ENCODE measurements at places on chromosomes 5 and 9. TPM values are rescaled to one million over a fixed set of nuclear protein-coding genes. Genes with fewer than 3 reads are reported as not detected.

GRCh38 chr9:75146229-75146628 lies 57.9 kb downstream of the OSTF1 start:
- peaks cover 83% of the 10 kb centered on the region for H3K4me1 ChIP-seq
- no peak overlapping the region for H3K27ac ChIP-seq
- H3K4me3 ChIP-seq = no peak overlapping the region
- DNase-seq = no peak
- H3K27me3 ChIP-seq = no peaks in the 10 kb centered on the region

Gene GABRA6
- not detected for total RNA-seq

Gene EFNA5
- not detected for total RNA-seq

DNA sequence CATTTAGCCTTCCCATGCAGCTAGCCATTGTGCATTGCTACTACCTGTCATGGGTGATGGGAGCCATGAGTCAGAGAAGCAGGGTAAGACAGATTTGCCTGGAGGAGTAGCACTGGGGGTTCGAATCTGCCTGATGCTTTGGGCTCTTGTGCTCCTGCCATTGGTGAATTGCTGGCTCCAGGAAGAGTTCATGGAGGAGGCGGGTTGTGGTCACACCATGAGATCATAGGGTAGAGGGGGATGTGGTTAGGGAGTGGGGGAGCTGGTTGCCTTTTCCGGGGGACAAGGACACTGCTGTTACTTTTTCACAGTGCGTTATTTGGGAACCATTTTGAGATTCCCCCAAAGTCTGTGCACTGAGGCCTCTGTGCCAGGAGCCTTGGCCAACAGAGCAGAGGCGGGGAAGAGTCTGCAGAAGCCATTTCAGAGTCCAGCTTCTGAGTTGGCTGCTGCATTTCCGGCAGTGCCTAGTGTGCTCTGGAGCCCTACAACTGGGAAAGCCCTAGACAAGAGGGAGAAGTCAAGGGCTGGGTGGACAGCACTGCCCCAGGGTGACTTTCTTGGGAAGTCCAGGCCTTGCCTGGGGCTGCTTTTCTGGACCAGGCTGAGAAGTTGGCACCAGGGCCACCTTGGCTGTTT lies 6.2 kb downstream of the ANGPTL2 start:
- peaks cover 38% of the 10 kb centered on the region for H3K4me1 ChIP-seq
- H3K36me3 ChIP-seq = peaks cover 4% of the 10 kb centered on the region
- peaks cover 6% of the 10 kb centered on the region for H3K27me3 ChIP-seq
- peak; percentile 58 for DNase-seq
- H3K27ac ChIP-seq = peak overlapping the region; percentile 74
- peak overlapping the region; percentile 45 for H3K4me3 ChIP-seq

DNA sequence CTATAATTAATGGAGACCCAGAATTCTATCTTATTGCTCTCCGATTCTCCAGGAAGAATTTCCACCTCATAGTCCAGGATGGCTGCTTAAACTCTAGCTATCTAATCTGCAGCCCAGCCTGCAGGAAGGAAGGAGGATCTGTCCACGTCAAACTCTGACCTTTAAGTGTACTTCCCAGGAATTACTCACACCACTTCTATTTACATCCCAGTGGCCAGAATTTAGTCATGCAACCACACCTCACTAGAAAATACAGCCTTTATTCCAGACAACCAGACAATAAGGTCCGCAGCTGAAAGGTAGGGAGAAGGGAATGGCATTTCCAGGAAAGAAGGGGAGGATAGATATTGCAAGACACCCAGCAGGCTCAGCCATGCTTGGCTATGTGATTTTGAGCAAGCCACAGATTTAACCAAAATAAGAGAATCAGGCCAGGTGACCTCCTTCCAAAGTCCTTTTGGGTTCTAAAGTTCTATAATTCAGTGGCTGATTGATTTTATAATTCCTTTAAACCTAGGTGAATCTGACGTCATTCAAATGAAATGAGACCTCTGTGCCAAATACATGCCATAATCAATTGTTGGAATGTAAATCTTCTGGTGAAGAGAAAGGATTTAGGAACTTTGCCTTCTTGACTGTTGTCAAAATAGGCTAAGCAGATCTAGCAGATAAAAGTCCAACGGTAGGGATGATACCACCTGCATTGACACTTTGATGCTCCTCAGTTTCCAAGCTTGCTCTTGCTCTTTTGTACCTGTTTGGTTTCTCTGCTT lies 3.7 kb upstream of the DENND1A start:
- H3K36me3 ChIP-seq = no peaks in the 10 kb centered on the region
- H3K27me3 ChIP-seq = peaks cover 32% of the 10 kb centered on the region
- H3K27ac ChIP-seq = peak overlapping the region; percentile 13
- no peak for DNase-seq

GRCh38 chr9:78881295-78881694 lies 584.4 kb downstream of the PSAT1 start:
- no peaks in the 10 kb centered on the region for H3K4me1 ChIP-seq
- no peak overlapping the region for H3K4me3 ChIP-seq
- no peak for DNase-seq

Gene CNOT8
- 67.4 TPM for total RNA-seq
